ENCODE measurements at places on chromosomes 16 and 17.

- no peak for DNase-seq
Measured at GRCh38 chr16:4870138-4870671, 22.9 kb downstream of the UBN1 start.

DNA sequence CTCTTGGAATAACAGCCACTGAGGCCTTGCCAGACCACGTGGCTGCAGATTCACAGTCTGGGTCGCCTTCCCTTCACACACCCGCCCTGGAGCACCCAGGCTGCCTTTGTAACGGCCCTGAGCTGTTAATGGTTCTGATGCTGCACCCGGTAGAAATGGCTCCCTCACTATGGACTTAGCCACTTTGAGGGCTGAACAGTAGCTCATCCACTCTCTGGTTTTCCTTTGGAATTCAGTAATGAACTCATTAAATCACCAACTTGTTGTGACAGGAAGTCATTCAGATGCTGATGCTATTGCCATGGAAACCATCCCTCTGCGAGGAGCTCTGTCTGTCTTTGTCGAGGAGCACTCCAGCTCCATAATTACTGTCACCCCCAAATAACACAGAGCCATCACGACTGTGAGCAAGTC lies 59.2 kb downstream of the CDK5R1 start:
- DNase-seq, result no peak

DNA sequence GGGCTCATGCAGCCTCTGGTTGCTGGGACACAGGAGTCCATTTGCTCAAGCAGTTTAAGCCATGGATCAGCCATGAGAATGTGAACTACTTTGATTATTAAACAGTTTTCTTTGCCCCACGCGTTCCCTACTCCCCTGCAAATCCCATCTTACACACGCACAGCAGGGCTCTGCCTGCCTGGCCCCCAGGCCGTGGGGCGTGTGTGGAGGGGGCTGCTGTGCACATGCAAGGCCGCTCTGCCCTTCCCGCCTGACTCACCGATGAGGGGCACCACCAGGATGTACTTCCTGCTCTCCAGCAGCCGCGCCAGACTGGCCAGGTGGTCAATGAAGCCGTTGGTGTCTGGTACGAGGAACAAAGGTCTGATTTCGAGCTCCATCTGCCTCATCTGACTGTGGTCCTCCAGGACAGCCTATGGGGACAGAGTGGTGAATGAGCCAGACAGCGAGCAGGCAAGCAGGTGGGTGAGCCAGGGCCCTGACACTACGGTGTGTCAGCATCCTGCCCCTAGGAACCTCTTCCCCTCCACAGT lies 13.7 kb downstream of the HIC1 start:
- DNase-seq, result no peak

DNA sequence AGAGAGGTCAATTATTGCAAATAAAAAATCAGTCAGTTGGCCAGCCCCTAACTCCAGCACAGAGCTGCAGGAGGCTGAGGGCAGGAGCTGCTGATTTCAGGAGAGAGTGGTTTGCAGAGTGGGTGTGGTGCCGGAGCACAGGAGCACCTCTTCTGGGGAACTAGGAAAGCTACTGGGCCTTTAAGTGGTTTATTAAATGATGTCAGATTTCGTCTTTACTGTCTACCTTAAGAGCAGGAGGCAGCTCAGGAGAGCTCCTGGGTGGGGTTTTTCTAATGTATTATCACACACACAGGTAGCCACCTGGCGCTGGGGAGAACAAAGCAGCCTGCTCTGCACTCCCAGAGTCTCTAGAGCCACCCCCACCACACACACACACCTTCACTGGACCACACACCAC lies 11.5 kb upstream of the HAS3 start:
- no peak for DNase-seq
